ENCODE measurements at places on chromosomes 13 and 19.
A peak's percentile ranks its signal among the peaks of the same experiment; 100 is the strongest.

DNA sequence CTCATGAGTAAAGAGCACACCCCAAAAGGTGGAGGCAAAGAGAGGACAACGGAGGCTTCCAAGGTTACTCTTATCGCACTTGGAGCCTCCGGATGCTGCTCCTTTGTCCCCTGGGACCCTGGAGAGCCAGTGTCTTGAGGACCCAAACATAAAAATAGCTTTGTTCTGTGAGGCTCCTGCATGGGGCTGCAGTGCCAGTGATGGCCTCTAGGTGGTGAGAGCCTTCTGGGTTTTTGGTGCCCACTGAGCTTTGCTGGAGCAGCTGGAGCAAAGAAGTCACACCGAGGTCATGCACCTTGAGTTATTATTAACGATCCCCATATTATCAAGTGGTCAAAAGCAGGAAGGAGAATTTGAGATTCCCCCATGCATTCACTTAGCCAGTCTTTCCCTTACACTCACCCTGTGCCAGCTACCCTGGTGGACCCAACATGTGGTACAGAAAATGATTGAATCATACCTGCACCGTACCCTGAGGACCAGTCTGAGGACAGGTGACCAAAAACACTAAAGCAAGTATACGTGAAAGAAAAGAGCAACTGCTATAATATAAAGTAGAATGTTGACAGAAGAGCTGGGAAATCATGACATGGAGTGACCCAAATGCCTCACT, 41.5 kb downstream of the ZNF682 start:
- DNase-seq, result no peak

DNA sequence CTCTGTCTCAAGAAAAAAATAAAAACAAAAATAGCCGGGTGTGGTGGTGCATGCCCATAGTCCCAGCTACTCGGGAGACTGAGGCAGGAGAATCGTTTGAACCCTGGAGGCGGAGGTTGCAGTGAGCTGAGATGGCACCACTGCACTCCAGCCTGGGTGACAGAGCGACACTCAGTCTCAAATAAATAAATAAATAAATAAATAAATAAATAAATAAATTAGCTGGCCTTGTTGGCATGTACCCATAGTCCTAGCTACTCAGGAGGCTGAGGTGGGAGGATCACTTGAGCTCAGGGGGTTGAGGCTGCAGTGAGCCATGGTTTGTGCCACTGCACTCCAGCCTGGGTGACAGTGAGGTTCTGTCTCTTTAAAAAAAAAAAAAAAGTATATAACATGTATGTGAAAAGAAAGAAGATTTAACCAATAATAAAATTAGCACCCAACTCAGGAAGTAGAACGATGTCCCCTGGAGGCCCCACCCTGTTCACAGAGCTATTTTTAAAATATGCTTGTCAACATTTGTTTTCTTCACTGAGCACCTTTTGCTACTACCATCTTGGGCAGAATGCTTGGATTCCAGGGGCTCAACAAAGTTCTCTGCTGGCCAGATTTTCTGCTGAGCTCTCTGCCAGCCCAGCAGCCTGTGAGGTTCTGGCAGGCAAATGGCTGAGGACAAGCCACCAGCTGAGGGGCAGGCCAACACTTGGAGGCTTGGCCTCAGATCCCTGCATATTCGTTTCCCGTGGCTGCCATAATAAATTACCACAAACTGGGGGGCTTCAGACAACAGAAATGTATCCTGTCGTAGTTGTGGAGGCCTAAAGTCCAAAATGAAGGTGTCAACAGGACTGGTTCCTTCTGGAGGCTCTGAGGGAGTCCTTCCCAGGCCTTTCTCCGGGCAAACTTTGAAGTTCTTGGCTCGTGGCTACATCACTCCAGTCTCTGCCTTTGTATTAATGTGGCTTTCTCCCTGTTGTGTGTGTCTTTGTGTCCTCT, 5.2 kb downstream of the SLC25A42 start:
- DNase-seq, result no peak

- DNase-seq, result no peak
Measured at GRCh38 chr13:20525144-20525600, 485 bp downstream of the CRYL1 start.

GRCh38 chr13:25266706-25267105, 20.6 kb downstream of the MTMR6 start:
- DNase-seq, result no peak

DNA sequence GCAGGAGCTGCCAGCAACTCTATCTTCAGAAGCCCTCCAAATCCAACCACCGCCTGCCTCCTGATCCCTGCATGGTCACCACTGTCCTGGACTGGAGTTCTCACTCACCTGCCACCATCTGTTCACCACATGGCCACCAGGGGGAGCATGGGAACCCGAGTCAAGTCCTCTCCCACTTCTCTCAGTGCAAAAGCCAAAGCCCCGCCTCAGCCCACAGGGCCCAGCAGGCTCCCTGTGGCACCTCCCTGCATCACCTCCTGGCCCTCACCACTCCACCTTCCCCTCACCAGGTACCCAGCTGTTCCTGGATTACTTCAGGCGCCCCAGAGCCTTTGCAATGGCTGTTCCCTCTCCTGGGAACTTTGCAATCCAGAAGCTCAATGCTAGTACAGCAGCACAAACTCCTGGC, 5.3 kb downstream of the DHPS start:
- DNase-seq, result peak; percentile 80

- peak; percentile 14 for DNase-seq
Measured at GRCh38 chr13:29961036-29961670, 110.7 kb upstream of the UBL3 start.

DNA sequence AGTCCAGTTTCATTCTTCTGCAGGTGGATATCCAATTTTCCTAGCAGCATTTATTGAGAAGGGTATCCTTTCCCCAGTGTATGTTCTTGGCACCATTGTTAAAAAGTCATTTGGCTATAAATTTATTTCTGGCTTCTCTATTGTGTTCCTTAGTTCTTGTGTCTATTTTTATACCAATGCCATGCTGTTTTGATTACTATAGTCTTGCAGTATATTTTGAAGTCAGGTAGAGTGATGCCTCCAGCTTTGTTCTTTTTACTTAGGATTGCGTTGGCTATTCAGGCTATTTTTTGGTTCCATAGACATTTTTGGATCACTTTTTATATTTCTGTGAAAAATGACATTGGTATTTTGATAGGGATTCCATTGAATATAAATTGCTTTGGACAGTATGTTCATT, 71.7 kb upstream of the MLNR start:
- DNase-seq, result no peak

DNA sequence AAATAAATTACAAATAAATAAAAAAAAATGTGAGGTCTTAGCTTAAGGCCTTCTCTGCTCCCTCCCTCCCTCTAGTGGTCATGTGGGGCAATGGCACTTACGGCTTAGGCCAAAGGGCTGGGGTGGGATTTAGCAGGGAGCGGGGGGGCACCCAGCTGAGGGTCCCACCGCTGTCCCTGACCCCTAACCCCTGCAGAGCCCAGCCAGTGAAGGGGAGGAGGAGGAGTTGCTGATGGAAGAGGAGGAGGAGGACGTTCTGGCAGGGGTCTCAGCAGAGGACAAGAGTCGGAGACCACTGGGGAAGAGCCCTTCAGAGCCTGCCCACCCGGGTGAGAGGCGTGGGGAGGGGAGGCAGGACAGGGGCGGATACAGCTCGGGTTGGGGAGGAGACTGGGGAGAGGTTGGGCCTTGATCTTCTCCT, 9.3 kb downstream of the MPND start:
- peak; percentile 53 for DNase-seq

- no peak for DNase-seq
Measured at GRCh38 chr19:45780448-45781213, 1.7 kb downstream of the DMPK start.

DNA sequence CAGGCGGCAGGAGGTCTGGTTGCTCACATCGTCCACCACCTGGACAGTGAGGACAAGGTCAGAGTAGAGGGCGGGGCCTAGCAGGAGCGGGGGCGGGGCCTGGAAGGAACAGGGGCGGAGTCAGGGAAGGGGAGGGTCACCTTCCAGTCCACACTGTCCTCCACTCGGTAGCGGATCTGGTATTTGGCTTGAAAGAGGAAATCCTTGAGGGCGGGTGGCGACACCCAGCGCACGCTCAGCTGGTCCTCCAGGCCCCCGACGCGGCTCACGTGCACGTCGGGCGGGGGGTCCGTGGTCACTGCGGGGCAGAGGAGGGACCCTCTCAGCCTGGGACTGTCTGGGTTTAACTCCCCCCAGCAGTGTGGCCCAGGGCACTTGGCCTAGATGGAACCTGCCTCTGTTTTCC, 8.2 kb downstream of the REX1BD start:
- DNase-seq, result no peak

DNA sequence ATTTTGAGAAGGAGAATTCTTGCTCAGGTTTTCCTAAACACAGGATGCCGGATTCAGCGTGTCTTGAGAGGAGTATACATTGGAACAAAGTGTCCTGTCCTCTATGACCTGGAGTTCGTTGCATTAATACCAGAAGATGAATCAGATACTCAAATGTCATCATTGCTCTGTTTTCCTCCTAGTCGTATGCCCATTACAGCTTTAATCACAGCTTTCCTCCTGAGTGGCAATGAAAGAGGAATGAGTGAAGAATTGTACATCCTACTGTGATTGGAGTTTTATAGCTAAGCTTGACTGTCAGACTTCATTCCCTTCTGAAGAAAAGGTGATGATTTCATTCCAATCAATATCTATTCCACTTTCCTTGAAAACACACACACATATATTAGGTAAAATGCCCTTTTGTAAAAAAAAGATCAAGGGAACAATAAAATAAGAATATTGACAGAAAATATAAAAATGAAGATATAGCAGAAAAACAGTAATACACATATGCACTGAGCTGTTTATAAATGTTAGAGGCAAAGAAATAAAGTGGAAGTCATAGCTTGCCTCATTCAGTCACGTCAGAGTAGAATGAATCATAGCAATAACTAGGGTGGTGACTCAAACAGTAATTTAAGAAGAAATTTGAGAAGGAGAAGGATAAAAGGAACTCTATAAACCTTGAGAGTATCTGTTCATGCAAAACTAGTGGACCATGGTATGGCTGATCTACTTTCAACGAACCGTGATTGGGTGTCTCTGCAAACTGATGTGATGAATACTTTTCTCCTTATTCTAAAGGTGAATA, 501.5 kb downstream of the SUCLA2 start:
- DNase-seq, result peak; percentile 80

DNA sequence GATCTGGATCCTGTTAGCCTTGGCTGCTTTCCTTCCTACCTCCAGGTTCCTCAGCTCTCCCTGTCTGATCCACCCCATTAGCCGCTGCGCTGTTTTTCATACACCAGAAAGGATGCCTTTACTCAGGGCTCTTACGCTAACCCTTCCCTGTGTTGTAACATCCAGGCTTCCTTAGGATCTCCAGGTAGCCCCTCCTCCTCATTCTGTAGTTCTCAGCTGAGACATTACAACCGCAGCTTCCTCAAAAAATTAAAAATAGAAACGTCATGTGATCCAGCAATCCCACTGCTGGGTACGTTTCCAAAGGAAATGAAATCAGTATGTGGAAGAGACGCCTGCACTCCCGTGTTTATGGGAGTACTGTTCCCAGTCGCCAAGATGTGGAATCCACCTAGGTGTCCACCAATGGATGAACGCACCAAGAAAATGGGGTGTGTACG, 18.4 kb upstream of the MYADM start:
- peak; percentile 68 for DNase-seq

GRCh38 chr13:32381539-32381938, 46.4 kb downstream of the N4BP2L1 start:
- DNase-seq, result peak; percentile 9

GRCh38 chr19:38831142-38831605, 420 bp downstream of the ECH1 start:
- DNase-seq, result peak; percentile 99

DNA sequence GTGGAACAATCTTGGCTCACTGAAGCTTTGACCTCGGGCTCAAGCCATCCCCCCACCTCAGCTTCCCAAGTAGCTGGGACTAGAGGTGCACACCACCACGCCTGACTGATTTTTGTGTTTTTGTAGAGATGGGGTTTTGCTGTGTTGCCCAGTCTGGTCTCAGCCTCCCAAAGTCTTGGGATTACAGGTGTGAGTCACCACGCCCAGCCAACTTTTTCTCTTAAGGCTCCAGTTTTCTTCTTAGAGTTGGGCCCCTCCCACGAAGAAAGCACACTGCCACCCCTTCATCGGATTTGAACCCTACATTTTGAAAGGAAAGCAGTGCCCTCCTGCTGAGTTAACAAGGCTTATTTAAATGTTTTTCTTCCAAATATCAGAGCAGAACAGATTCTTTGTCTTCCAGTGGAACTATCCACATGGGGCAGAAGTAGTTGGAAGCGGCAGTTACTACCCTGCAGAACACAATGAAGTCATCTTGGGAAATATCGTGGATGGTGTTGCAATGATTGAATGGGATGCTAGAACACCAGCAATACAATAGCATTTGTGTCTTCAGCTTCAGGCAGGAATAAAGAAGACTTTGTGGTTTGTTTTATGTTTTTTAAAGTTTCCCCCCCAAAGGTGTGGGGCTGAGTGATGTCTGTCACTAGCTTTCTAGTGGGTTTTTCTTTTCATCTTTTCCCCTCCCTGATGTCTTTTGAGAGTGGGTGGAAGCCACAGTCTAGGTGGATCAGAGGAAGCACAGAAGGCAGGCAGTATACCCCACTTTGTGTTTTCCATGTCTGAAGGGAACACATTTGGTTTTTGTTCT, 8.9 kb downstream of the ACTN4 start:
- peak; percentile 76 for DNase-seq

DNA sequence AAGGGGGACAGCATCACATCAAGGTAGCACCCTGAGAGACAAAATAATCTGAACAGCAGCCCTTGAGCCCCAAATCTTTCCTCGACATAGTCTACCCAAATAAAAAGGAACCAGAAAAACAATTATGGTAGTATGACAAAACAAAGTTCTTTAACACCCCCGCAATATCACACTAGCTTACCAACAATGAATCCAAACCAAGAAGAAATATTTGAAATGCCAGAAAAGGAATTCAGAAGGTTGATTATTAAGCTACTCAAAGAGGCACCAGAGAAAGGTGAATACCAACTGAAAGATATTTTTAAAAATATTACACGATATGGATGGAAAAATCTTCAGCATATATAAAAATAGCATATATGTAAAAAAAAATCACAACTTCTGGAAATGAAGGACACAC, 252.9 kb upstream of the SLITRK6 start:
- no peak for DNase-seq

GRCh38 chr19:6516659-6517291, 14.1 kb upstream of the TNFSF9 start:
- peak; percentile 89 for DNase-seq

Measured in M059J (cell line).